NCI-H510A (cell line): ENCODE measurements at places on chromosomes 2 and 18.

DNA sequence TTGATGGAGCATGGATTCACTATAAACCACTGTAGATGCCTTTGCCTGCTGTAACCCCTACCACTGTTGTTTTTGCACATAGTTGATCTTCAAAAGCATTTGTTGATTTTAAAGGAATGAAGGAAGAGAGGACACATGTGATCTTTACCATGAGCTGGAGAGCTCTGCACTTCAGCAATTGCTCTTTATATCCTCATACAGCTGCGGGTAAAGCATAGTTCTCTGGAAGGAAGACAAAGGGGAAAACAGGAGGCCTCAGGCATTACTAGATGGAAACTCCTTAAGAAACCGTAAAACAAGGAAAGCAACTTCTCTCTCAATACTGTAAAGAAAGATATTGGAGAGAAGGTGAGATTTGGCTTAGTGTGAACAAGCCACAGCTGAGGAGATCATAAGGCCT lies 60.6 kb downstream of the SCG2 start:
- no peak for DNase-seq

DNA sequence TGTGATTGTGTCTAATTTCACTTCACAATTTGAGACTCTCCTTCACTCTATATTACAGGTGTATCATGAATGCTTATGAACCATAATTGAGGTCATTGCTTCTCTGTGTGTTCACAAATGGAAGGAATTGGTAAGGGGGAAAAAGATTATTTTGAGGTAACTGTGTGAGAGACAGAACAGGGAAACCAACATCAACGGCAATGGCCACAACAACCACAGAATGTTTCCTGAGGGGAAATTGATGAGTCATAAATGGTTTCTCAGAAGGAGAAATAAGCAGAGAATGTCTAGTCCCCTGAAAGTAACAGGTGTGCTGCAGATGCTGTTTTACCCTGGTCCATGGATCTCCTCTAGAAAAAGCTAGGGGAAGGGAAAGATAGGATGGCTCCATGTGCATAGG lies 361.2 kb upstream of the GALNT5 start:
- DNase-seq = no peak

GRCh38 chr2:197803033-197803444 lies 1.4 kb upstream of the PLCL1 start:
- DNase-seq = no peak

DNA sequence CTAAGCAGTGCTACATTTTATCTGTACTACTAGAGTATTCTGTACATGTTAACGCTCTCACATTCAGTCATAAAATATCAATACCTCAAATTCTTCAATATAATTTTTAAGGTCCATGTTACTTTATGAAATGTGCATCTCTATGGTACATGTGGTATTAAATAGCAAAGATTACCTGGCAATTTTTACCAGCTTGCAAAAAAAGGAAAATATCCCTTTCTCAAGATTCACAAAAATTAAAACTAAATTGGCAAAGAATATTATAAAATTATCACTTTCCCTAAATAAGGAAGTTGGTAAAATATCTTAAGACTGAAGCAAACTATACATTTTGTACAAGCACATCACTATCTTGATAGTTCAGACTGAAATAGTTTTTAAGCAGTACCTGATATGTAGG lies 115.0 kb upstream of the RNU4ATAC start:
- no peak for DNase-seq
